ENCODE measurements at places on chromosomes 5 and 9. TPM values are rescaled to one million over a fixed set of nuclear protein-coding genes. Genes with fewer than 3 reads are reported as not detected.

GRCh38 chr5:74949976-74950375, 83.8 kb upstream of the FAM169A start:
- no peak for DNase-seq

Gene C9orf50
- 1.7 TPM for total RNA-seq

- DNase-seq, result no peak
Measured at GRCh38 chr5:131450941-131451340, 184.1 kb downstream of the RAPGEF6 start.

- DNase-seq, result no peak
Measured at GRCh38 chr5:42228279-42228678, 195.0 kb upstream of the GHR start.

GRCh38 chr5:156951359-156951758, 11.7 kb downstream of the TIMD4 start:
- DNase-seq, result no peak

Gene IL4
- not detected for total RNA-seq

DNA sequence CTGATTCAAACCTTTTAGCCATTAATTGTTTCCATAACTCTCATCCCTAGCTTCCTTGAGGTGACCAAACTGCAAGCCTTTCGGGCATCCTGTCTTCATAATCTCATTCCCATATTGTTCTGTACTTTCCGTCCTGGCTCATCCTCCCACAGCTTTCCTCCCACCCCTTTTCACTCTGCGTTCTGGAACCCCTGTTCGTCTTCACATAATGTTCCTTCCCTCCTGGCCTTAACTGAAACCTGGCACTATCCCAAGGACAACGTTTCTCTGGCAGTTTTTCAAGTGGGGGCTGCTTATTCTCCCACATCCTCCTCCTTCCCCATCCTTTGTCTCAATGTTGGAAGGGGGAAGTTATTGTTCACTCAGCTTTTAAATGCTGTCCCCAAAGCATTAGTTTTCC, 1.5 kb downstream of the ZNF189 start:
- no peak for DNase-seq

DNA sequence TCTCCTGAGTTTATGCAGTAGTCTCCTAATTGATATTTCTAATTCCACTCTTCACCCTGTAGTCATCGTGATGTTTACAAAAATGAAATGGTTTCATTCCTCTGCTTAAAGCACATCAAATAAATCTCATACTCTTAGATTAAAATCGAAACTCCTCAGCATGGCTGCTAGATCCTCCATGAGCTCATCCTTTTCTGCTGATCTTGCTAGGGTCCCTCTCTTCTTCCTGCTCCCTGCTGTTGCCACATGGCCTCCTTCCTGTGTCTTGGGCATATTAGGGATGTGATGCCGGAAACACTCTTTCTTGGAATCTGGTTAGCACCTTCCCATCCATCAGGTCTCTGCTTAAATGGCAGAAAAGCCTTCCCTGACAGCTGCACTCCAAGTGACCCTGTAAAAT, 59.5 kb upstream of the MEGF10 start:
- DNase-seq, result no peak

DNA sequence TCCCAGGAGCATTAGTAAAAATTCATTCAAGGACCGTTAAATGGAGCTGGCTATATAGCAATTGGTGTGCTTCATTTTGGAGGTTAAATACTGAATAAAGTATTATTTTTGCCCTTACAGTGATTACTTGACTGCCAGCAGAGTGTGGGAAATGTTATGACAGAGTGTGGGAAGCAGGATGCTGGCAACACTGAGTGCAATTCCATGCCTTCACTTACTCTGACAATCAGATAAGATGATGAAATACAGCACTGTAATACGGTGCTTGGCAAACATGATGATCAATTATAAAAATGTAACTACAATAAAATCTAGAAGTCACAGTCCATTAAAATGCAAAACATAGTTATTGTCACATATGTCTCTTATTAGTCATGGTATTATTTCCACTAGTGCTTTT, 651.3 kb downstream of the PTPRD start:
- no peak for DNase-seq

GRCh38 chr5:87282269-87282668, 14.6 kb downstream of the RASA1 start:
- DNase-seq, result no peak

Gene ADAMTSL1
- 11.9 TPM for total RNA-seq
